ENCODE measurements at places on chromosomes 11 and 22. TPM values are rescaled to one million over a fixed set of nuclear protein-coding genes. Genes with fewer than 3 reads are reported as not detected.
A peak's percentile ranks its signal among the peaks of the same experiment; 100 is the strongest.

GRCh38 chr22:41498303-41498835, 29.5 kb downstream of the ACO2 start:
- no peak for DNase-seq
- H3K27me3 ChIP-seq = no peaks in the 10 kb centered on the region
- peaks cover 17% of the 10 kb centered on the region for H3K36me3 ChIP-seq
- H3K4me1 ChIP-seq = no peaks in the 10 kb centered on the region

- H3K36me3 ChIP-seq = 0 out of 2 replicates have a peak, but pooled peaks cover 2% of the 10 kb centered on the region
- DNase-seq = peak; percentile 76
- H3K4me1 ChIP-seq = peaks cover 42% of the 10 kb centered on the region
- H3K4me3 ChIP-seq = peak overlapping the region; percentile 50
- H3K27ac ChIP-seq = peak overlapping the region; percentile 95
These were observed 19.8 kb upstream of the LRRC10B start for GRCh38 chr11:61488651-61489291.

The C22orf42 gene
- 0.78 TPM for total RNA-seq

The CCDC116 gene
- 0.27 TPM for total RNA-seq

The ACR gene
- 0.55 TPM for total RNA-seq
